ENCODE measurements at places on chromosomes 11 and 22. TPM values are rescaled to one million over a fixed set of nuclear protein-coding genes. Genes with fewer than 3 reads are reported as not detected.

DNA sequence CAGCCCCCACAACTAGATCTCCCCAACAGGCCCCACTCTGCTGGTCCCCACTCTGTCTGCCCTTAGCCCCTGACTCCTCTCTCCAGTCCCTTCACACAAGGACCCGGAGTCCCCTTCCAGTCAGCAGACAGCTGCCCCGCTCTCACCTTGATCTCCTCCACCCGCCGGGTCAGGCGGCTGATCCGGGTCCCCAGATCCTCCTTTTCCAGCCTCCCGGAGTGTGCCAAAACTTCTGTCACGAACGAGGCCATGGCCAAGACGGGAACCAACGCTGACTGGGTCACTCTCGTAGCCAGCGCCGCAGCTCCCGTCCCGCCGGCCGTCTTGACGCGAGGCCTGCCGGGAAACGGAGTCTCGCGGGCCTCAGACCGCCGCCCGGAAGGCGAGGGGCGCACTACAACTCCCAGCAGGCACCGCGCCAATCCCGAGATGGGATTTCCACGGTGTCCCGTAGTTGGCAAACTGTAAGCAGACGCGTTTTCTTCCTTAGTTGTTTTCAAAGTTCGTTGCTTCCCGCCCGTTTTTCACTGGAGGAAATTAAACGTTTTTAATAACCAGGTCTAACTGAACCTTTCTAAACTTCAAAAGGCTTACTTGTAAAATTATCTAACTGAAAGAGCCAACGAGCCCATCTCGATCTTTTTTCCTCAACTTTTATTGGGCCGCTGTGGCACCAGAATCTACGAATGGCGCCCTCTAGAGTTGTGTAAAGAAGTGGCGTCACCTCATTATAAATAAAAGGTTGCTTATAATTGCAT lies at the start of gene ZW10:
Gene ZW10 (minus strand): TSS at position 277 of the 758 bp plus-strand sequence. CDS start 26 bp downstream, at position 251.
- DNase-seq, result peak; percentile 91

GRCh38 chr22:40782521-40782920 lies 36.6 kb downstream of the SLC25A17 start:
- no peak for DNase-seq

- DNase-seq, result no peak
Observed at GRCh38 chr11:70175236-70175698, 27.8 kb upstream of the FADD start.

DNA sequence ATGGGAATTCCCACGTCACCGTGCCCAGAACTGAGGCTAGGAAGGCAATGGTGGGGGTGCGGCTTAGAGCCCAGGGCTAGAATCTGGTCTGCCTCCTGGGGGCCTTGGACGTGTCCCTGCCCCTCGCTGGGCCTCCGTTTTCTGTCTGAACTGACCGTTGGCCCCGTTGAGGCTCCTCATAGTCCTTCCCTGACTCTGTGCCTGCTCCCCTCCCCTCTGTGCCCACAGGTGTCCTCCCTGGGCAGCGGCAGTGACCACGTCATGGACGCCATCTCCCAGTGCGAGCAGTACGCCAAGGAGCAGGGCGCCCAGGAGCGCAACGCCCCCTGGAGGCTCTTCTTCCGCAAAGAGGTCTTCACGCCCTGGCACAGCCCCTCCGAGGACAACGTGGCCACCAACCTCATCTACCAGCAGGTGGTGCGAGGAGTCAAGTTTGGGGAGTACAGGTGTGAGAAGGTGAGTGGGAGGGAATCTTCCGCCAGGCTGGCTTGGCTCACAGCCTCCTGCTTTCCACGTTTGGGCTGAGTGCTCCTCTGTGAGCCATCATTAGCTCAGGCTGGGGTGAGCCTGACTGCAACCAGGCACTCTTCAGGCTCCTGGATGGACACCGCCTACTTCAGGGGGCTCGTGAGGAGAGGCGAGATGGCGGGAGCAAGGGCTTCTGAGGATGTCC lies 63.9 kb downstream of the MYO7A start:
- DNase-seq, result peak; percentile 19

- no peak for DNase-seq
Observed at GRCh38 chr11:35709376-35709775, 46.8 kb downstream of the TRIM44 start.

DNA sequence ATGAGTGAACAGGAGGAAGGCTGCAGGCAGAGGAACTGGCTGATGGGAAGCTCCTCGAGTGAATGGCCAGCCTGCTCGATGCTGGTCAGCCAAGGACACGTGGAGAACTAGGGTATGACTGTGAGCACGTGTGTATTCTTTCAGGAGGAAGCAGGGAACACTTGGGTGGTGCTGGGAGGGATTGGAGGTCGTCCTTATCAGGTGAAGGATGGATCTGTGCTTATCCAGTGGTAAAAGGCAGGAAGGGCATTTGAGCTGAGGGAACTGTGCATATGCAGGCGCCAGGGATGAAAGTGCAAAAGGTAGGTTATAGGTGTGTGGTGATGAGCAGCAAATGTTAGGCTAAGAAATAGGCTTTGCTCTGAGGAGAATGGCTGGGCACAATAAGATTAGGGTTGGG lies 9.7 kb upstream of the SLCO2B1 start:
- no peak for DNase-seq

DNA sequence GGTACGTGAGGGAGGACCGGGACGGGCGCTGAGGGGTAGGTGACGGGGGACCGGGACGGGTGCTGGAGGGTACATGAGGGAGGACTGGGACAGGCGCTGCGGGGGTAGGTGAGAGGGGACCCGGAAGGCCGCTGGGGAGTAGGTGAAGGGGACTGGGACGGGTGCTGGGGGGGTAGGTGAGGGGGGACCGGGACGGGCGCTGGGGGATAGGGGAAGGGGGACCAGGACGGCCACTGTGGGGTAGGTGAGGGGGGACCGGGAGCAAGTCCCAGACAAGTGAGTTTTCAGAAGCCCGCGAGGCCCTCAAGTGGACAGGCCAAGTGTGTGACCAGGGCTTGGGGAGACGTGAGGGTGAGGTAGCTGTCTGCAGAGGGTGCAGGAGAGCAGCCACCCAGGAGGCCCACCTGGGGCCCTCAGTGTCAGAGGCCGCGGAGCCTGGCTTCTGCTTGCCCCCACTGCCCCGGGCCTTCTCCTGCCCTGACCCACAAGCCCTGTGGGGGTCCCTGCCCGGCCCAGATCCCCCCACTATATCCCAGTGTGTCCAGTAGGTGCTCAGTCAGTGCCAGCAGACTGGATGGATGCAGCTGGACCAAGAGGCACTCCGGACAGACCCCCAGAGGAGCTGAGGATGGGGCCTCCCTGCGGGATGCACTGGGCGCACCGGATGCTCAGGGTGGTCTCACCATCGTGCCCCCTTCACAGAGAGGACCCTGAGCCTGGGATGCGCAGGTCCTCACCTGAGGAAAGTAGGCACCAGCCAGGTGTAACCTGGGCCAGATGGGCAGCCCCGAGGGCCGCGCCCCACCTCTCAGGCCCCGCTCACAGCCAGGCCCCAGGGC lies 44.2 kb upstream of the TH start:
- no peak for DNase-seq

GRCh38 chr11:124096364-124096763 lies 18.9 kb upstream of the VWA5A start:
- no peak for DNase-seq

DNA sequence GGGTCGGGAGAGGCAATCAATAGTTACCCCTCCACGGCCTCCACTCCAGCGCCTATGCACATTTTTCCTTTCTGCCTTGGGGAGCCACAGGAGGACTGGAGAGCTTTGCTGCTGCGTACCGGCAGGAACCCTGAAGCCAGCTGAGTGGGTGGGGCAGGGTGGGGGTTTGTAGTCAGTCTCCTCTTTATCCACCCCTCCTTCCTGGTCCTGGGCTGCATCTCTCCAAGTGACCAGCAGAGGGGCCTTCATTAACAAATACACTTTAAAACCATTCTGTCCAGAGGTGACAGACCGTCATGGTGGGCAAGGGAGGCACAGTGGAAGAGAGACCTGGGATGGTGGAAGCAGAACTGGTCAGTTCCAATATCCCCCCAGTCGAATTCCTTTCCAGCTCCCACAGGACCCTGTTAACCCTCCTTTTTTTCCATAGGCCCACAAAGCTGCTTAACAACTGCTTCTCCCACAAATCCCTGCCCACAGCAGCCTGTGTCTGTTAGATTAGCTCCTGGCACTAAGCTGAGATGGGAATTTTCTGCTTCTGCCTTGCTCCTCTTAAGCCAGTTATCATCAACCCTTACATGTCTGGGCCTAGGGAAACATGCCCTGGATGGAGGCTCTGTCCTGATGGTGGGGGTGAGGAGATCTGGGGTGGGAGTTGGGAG lies 3.9 kb upstream of the ABCG4 start:
- peak; percentile 76 for DNase-seq

The CD3G gene
- total RNA-seq, result not detected

The CCDC116 gene
- 0.38 TPM for total RNA-seq

The GRAMD4 gene
- total RNA-seq, result 8.8 TPM

The KCNK4 gene
- total RNA-seq, result not detected

The CYP2R1 gene
- total RNA-seq, result 17.5 TPM
